Omental fat pad (tissue), 4 donors: ENCODE measurements at places on chromosomes 6 and 20. TPM values are rescaled to one million over a fixed set of nuclear protein-coding genes. Genes with fewer than 3 reads are reported as not detected.

DNA sequence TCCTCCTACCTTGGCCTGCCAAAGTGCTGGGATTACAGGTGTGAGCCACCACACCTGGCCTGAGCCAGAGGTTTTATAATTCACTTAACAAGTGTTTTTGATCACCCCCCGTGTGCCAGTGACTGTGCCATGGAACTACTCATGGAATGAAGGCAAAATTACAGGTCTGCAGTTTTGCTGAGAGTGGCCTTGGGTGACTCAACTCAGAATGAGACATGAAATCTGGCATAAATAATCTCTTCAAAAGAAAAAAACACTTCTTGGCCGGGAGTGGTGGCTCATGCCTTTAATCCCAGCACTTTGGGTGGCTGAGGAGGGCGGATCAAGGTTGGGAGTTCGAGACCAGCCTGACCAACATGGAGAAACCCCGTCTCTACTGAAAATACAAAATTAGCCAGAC, 166.9 kb upstream of the SALL4 start:
- DNase-seq = no peak

GRCh38 chr6:89205819-89206218, 11.3 kb downstream of the GABRR1 start:
- no peak for DNase-seq

DNA sequence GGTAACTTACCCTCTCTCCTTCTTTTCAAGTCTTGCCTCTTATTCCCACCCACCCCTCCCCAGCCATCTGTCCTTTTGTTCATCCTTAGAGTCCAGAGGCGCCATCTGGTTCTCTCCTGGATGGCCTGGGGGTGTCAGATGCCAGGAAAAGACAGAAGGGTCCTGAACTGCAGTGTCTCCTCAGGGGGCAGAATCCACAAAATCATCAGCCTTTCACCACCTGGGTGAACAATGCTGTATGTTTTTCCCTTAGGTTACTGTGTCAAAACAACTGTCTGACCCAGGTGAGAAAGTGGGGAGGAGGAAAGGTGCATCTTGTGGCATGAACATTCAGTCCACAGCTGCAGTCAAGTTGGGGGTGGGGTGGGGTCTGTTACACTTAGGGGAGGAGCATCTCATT, 47.9 kb upstream of the FYN start:
- no peak for DNase-seq

Gene C6orf52
- not detected for total RNA-seq

Gene GNAS-AS1
- not detected for total RNA-seq
